Sigmoid colon (tissue), 7 donors: ENCODE measurements at places on chromosomes 4 and X. TPM values are rescaled to one million over a fixed set of nuclear protein-coding genes. Genes with fewer than 3 reads are reported as not detected.

- DNase-seq: no peak
These were observed 6.2 kb downstream of the PRR32 start for GRCh38 chrX:126825566-126826193.

GRCh38 chr4:7137326-7138200 is 54.8 kb upstream of the SORCS2 start:
- no peak for DNase-seq

ESX1 gene
- total RNA-seq: not detected

DNA sequence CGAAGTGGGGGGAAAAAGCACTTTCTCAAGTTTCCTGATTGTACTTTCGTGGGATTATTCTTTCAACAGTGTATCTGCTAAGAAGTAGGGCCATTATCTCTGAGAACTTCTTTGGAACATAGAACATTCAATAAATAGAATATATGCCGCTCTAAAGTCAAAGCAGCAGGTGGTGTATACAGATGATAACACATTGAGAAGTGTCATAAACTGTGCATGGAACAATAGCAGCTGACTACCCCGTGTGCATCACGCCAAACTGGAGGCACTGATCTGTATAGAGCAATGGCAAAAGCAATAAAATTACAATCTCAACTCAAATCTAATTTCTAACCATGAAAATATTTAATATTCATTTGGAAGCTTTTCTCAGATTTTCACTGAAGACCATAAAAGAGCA is 175.3 kb downstream of the DCTD start:
- no peak for DNase-seq

GRCh38 chr4:27293831-27294230 is 433.2 kb downstream of the STIM2 start:
- DNase-seq: no peak

GRCh38 chr4:155889031-155889793 is 14.3 kb upstream of the TDO2 start:
- no peak for DNase-seq

DNA sequence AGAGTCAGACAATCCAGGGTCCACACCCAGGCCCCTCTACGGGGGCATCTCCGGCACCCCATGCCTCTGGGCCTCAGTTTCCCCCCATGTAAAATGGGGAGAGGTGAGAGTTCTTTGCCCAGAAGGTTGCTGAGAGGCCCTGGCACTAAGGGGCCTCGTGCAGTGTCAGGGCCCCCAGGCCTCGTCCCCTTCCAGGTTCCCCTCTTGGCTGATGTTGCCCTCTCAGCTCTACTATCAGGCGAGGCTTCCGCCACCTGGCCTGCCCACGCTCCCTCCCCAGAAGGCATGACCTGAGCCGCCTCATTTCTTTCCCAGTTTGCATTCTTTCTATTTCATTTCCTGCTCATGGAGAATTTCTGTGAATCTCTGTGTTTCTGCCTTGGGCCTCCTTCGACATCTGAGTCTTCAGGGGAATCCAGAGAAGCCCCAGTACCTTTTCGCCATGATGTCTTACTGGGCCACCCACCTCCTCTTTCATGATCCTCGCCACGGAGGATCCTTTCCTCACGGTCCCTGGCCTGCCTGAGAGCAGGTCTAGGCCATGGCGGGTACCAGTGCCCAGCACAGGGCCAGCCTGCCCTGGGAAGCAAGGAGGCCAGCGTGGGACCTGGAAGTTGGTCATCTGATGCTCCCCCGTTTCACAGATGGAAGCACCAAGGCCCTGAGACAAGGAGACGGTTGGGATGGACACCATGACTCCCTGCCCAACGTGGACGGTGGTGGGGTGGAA is 21.9 kb upstream of the MRFAP1 start:
- peak; percentile 45 for DNase-seq

DAPP1 gene
- total RNA-seq: 1.2 TPM

DMRTC1B gene
- total RNA-seq: 1.7 TPM

CLRN2 gene
- not detected for total RNA-seq

ZC4H2 gene
- 15.7 TPM for total RNA-seq

GRCh38 chr4:54961357-54961975 is 163.9 kb downstream of the KDR start:
- DNase-seq: no peak

- no peak for DNase-seq
These were observed 682.0 kb downstream of the KCTD8 start for GRCh38 chr4:43766648-43767047.

GRCh38 chr4:158858410-158859199 is 89.8 kb downstream of the FNIP2 start:
- no peak for DNase-seq

EDA gene
- total RNA-seq: 3.7 TPM
